ENCODE measurements at places on chromosomes 12 and 14.

DNA sequence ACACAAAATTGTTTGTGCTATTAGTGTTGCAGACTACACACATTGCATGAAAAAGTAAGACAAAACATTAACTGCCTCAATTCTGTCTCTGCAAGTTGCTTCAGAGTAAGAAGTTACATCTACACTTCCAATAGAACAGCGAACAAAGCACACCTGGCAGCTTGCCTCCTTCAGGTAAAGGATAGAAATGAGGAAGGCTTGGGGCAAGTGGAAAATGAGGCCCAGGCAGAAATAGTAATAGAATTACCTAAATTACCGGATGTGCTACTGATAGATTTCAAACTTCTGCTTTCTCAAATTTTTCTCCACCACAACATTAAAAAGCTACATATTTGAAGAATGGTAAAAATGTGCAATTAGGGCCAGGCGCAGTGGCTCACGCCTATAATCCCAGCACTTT is 37.7 kb downstream of the CCDC175 start:
- DNase-seq, result no peak

- no peak for DNase-seq
Observed at GRCh38 chr12:84779169-84779568, 133.4 kb downstream of the SLC6A15 start.

- no peak for DNase-seq
Observed at GRCh38 chr12:108755481-108755880, 24.2 kb upstream of the CORO1C start.

GRCh38 chr12:19127270-19127669 is 2.3 kb upstream of the PLEKHA5 start:
- no peak for DNase-seq

- DNase-seq, result no peak
Observed at GRCh38 chr12:83826112-83826511, 1086.5 kb downstream of the SLC6A15 start.

DNA sequence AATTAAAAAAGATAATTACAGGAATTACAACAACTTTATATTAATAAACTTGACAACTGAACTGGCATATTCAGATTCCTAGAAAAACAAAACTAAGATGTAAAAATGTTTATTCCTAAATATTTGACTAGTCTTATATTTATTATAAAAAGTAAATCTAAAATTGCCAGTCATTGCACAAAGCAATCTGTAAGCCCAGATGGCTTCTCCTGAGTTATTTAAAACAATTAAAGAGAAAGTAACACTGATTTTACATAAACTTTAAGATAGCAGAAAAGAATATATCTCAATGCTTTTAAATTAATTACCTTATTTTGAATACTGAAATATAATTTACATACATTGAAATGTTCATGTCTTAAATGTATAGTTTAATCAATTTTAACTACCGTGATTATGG is 434.1 kb upstream of the RPL10L start:
- no peak for DNase-seq

- DNase-seq, result no peak
Observed at GRCh38 chr12:53941187-53941586, 2.6 kb downstream of the HOXC13 start.

- DNase-seq, result no peak
Observed at GRCh38 chr12:13061377-13061776, 17.2 kb downstream of the FAM234B start.

DNA sequence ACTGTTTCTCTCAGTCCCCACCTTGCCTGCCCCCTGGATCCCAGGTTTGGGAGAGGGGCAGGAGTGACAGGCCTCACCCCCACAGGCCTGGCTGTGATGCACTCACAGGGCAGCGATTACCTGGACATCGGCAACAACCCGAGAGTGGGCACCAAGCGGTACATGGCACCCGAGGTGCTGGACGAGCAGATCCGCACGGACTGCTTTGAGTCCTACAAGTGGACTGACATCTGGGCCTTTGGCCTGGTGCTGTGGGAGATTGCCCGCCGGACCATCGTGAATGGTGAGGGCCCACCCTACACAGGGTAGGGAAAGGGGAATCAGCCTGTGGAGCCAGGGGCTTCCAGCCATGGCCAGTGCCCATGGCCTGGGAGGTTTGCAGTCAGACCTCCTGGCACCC is 8.6 kb downstream of the ACVRL1 start:
- DNase-seq, result no peak

GRCh38 chr12:133234971-133235370 is 706 bp downstream of the ANHX start:
- no peak for DNase-seq

GRCh38 chr14:100728962-100729361 is 2.3 kb downstream of the DLK1 start:
- no peak for DNase-seq

GRCh38 chr12:129467726-129468125 is 436.1 kb downstream of the TMEM132D start:
- DNase-seq, result no peak

GRCh38 chr12:85765453-85765869 is 70.7 kb downstream of the RASSF9 start:
- DNase-seq, result no peak

DNA sequence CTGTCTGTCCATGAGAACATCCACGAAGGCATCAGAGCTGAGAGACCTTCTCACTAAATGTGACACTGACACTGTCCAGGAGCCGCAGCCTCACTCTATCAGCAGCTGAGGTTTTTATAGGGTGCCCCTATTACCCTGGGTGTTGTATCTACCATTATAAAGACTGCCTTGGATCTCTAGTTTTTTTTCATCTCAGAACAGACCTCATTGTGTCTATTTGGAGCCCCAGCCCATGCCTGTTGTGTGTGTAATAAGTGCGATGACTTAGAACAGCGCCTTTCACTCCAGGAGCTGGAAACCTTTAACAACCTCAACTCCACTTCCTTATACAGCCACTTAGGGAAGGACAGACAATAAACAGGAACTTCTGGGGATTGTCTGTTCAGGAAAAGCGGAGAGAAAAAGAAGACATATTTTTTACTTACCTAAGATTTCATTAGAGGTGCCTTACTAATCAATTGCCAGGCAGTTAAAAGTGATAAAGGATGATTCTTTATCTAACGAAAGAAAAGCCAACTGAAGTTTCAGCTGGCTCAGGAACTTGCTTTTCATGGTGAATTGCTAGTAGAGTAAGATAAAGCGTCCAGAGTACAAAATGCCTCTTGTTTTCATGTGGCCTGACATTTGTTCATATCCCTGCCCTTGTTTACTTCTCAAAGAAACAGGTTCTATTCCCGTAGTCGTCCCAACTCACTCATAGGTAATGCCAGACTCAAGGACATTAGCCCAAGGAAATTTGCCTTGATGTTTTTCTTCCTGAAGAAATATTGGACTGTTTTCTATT is 420.6 kb downstream of the RAD51B start:
- DNase-seq, result no peak

DNA sequence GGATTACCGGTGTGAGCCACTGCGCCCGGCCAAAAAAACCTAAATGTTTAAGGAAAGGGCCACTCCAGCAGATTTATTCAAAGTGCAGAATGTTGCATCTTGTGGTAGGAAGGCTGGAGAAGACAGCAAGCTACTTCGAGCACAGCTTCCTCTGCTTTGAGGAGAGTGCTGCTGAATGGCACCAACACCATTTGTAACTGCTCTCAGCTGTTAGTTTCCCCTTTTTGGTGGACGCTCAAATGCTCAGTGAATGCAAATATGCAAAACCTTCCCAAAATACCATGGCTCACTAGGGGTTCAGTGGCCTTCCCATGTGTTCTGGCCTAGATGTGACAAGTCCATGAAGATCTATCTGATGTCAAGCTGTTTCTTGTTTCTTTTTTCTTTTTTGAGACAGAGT is 2.9 kb upstream of the TDRD9 start:
- DNase-seq, result no peak

- no peak for DNase-seq
Observed at GRCh38 chr14:101466456-101467180, 94.7 kb upstream of the DIO3 start.

- no peak for DNase-seq
Observed at GRCh38 chr12:68871921-68872320, 61.0 kb downstream of the CPM start.

DNA sequence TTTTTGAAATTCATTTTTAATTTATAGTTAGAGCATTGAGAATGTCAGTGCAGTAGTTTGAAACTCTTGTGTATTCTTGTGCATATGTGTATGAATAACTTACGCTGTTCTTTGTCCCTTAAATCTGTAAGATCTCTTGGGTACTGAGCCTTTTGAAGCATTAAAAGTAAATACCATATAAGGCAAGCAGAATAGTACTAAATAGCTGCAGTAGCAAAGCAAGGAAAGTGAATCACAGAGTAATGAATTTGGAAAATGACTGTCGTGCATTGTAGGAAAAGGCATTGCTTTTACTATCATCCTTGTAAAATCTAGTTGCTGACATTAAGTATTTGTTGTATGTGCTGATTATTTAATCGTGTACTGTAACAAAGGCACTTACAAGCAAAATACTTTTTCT is 12.1 kb downstream of the CNOT2 start:
- no peak for DNase-seq

- no peak for DNase-seq
Observed at GRCh38 chr12:44389038-44389437, 487.1 kb downstream of the NELL2 start.

GRCh38 chr12:48631071-48631470 is 51.0 kb downstream of the KANSL2 start:
- DNase-seq, result no peak

DNA sequence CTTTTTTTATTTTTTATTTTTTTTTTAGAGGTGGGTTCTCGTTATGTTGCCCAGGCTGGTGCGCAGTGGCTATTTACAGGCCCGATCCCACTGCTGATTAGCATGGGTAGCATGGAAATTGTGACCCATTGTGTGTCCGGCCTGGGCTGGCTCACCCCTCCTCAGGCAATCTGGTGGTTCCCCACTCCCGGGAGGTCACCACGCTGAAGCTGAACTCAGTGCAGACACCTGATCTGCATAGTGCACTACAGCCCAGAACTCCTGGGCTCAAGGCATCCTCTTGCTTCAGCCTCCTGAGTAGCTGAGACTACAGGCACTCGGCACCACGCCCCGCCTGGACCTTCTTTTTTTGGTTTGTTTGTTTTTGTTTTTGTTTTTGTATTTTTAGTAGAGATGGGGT is 5.5 kb upstream of the CD4 start:
- no peak for DNase-seq

- DNase-seq, result no peak
Observed at GRCh38 chr12:67632005-67632404, 16.5 kb upstream of the DYRK2 start.

DNA sequence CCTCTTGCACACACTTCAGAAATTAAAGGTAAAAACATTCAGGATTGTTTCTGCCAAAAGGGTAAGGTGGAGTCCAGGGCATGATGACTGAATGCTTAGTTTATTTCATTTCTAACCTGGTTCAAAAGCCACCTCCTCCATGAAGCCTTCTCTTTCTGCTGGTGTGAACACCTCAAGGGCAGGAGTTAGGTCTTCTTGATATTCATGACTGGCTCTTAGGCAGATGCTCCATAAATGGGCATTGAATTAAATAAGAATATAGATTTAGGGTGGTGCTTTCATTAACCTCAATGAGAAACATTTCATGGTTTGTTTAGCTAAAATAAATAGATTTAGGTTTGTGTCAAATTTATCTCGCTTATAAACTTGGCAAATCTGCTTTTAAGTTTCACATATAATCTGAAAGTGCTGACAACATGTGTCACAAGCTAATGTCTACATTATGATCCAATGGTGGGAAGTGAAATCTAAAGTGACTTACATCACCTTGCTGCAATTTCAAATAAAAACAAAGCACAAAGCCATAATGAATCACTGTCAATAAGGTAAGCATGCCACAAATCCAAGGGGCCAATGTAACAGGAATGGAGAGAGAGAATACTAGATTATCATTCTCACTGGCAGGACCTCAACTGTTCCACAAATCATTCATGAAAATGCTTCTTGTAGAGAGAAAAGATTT is 72.7 kb upstream of the GRIP1 start:
- no peak for DNase-seq

- DNase-seq, result no peak
Observed at GRCh38 chr12:52300796-52301691, 9.7 kb upstream of the KRT81 start.

DNA sequence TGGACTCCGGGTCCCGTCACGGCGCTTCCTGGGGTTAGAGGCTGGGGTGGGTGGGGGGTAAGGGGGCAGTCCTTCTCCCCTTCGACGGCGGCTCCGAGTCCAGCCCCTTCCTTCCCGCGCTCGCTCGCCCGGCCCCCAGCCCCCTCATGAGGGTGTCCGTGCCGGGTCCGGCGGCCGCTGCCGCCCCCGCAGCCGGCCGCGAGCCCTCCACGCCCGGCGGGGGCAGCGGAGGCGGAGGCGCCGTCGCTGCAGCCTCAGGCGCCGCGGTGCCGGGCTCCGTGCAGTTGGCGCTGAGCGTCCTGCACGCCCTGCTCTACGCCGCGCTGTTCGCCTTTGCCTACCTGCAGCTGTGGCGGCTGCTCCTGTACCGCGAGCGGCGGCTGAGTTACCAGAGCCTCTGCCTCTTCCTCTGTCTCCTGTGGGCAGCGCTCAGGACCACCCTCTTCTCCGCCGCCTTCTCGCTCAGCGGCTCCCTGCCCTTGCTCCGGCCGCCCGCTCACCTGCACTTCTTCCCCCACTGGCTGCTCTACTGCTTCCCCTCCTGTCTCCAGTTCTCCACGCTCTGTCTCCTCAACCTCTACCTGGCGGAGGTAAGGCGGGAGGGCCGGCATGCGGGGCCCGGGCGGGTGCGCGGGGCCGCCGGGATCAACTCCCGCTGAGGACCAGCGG is 500 bp downstream of the GPR137C start:
- DNase-seq, result no peak

DNA sequence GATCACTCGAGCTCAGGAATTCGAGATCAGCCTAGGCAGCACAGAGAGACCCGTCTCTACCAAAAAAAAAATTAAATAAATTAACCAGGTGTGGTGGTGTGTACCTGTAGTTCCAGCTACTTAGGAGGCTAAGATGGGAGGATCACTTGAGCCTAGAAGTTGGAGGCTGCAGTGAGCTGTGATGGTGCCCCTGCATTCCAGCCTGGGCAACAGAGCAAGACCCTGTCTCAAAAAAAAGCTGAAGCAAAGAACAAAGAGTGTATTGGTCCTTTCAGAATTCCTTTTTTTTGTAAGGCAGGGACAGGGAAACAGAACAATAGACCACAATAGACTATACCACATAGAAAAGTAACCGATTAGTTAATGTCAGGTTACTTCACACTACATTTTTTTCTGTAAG is 47.4 kb downstream of the MARK3 start:
- DNase-seq, result no peak

GRCh38 chr12:108832208-108832607 is 25.2 kb downstream of the SSH1 start:
- no peak for DNase-seq

DNA sequence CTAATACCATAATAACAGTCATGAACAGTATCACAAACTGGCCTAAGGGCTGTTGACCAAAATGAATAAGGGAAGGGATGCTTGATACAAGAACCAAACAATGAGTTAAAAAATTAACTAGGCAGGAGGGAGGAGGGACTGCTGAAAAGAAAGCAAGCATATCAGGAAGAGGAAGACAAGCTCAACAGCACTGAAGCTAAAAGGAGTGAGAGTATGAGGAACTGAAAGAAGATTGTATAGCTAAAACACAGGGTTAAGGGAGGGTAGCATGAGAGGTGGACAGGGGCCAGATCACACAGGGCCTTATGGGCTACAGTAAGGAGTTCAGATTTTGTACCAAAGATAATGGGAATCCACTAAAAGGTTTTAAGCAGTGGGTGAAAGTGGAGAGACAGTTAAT is 34.1 kb downstream of the ITGA7 start:
- DNase-seq, result no peak

- DNase-seq, result no peak
Observed at GRCh38 chr12:109264095-109264942, 44.8 kb downstream of the FOXN4 start.
